ENCODE measurements at places on chromosomes 4 and X.

GRCh38 chr4:3640587-3640962 is 108.4 kb upstream of the LRPAP1 start:
- DNase-seq = no peak

GRCh38 chr4:90904021-90904420 is 776.8 kb downstream of the CCSER1 start:
- DNase-seq = no peak

GRCh38 chr4:28278676-28279075 is 1418.0 kb downstream of the STIM2 start:
- DNase-seq = no peak

DNA sequence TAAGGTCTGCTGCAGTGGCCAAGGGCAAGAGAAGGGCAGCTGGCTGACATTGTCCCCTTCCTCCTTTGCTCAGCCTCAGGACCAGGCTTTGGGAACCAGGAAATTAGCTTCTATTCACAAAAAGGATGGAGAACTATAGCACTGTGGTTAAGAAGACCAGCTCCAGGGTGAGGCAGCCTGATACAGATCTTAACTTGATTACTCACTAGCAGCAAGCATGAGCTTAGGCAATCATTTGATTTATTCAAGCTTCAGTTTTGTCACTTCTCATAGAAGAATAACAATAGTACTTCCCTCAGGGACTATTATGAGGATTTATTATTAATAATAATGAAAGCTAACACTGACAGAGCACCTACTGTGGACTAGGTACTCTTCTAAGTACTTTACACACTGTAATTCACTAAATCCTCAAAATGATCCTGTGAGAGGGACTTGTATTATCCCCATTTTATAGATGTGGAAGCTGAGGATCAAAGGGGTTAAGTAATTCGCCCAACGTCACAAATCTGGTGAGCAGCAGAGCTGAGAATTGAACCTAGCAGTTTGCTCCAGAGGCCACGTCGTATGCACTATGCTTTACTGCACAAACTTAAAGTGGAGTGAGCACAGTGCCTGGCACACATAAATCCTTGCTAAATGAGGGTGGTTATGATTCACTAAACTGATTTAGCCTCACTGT is 130.4 kb upstream of the PAK3 start:
- DNase-seq = no peak

- no peak for DNase-seq
Measured at GRCh38 chrX:123878252-123878721, 18.4 kb downstream of the XIAP start.
